SIG-M5 (cell line): ENCODE measurements at places on chromosomes 3 and 15.

DNA sequence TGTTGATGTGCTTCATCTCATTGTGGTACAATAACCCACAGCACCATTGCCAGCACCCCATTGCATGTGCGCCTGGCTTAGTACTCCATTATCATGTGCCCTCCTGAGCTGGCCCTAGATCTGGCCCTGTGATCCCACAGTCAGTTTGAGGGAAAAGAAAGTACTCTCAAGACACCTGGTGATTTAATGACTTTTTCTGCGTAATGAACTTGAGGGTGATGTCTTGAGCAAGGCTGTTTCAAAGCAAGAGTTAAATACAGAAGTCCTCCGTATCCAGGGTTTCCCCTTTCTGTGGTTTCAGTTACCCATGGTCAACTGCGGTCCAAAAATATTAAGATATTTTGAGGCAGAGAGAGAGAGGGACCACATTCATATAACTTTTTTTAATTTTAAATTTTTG is 16.3 kb downstream of the C3orf20 start:
- peak; percentile 17 for DNase-seq

GRCh38 chr3:191792580-191792979 is 331.6 kb downstream of the PYDC2 start:
- no peak for DNase-seq

GRCh38 chr3:108552267-108553159 is 36.7 kb downstream of the CIP2A start:
- peak; percentile 25 for DNase-seq

DNA sequence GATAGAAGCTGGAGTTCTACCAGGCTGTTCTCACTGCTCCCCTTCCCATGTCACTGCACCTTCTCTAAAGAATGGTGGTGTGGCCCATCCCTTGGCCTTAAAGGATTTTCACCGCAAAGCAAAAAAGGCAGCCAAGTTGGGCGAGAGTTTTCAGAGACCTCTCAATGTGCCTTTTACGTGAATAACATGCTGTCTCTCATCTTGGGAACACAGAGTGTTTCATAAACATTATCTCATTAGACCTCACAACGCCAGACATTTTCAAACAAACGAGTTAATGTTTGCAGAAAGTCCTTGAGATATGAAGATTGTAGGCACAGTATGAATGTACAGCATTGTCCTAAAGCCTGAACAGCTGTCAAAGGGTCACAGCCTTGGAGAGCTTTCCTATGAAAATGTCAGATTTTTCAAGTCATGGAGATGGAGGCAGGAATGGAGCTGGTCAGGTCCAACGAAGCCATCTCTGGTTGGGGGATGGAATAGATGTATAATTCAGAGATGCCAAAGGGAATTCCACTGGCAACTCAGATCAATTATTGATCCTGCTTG is 21.3 kb downstream of the TM4SF1 start:
- DNase-seq: no peak

- DNase-seq: no peak
These were observed 14.2 kb downstream of the ST8SIA2 start for GRCh38 chr15:92407916-92408315.

DNA sequence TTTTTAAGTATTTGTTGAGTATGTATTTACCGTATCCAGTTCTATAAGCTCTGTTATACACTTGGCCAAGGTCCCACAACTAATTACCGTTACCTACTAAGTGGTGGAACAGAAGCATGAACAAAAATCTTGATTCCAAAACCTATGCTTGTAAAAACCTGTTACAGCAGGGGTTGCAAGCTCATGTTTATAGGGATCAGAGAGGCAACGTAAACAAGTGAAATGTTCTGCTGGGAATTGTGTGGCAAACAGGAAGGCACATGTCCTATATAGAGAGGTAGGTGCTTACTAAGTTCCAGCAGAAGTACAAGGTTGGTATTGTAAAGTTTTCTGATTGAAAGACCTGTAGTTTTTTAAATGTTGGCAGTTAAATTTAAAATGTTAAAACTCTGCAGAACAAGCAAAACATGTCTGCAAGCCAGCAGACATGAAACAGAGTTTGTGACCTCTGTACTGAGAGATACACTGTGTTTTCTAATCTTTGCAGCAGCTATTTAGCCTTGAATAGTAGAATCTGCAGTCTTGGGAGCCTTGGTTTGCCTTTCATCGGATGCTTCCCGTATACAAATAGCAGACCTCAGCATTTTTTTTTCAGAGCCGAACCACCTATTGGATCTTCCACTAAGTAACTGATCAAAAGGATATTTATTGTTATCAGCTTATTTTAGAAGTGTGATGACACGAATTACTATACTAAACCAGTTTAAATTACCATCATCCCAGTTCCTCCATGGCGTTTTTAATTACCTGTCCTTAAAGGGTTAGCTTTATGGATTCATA is 11.4 kb downstream of the IREB2 start:
- no peak for DNase-seq
